ENCODE measurements at places on chromosomes 7 and 10. TPM values are rescaled to one million over a fixed set of nuclear protein-coding genes. Genes with fewer than 3 reads are reported as not detected.

Gene HMX3
- total RNA-seq = not detected

Gene CFAP70
- total RNA-seq = 3.6 TPM

Gene SAMD9L
- total RNA-seq = 2.4 TPM

Gene CFAP43
- total RNA-seq = 9.1 TPM

Gene NEBL
- 38.9 TPM for total RNA-seq

Gene INSIG1
- total RNA-seq = 42.6 TPM

Gene PRLHR
- 0.36 TPM for total RNA-seq

Gene CALML3
- total RNA-seq = 0.09 TPM

Gene DDX21
- 26.9 TPM for total RNA-seq

Gene DUS4L
- total RNA-seq = 15.7 TPM

Gene CD36
- total RNA-seq = 32.1 TPM

Gene SLC39A12
- 0.54 TPM for total RNA-seq

Gene KIAA1549
- total RNA-seq = 29.0 TPM

Gene OPALIN
- not detected for total RNA-seq

Gene RBM17
- total RNA-seq = 48.1 TPM

Gene REPIN1
- 41.2 TPM for total RNA-seq

Gene ALOX5
- 2.0 TPM for total RNA-seq

Gene OR2A42
- total RNA-seq = 0.45 TPM

Gene NKX6-2
- total RNA-seq = not detected

Gene TMEM270
- not detected for total RNA-seq

Gene ELFN1
- total RNA-seq = 6.5 TPM

Gene PPP1R3A
- 0.09 TPM for total RNA-seq

Gene SCART1
- 2.5 TPM for total RNA-seq

Gene MAT1A
- not detected for total RNA-seq

Gene GNGT1
- total RNA-seq = not detected

Gene RNF133
- total RNA-seq = 7.3 TPM

Gene NPSR1
- total RNA-seq = 4.4 TPM

Gene CRTAC1
- 15.5 TPM for total RNA-seq

Gene AKR1D1
- total RNA-seq = not detected

Gene SPDYE2
- not detected for total RNA-seq

Gene TBX20
- not detected for total RNA-seq

Gene SCIN
- 2.5 TPM for total RNA-seq

Gene C1GALT1
- total RNA-seq = 34.8 TPM

Gene SERPINE1
- 0.27 TPM for total RNA-seq

Gene HPSE2
- not detected for total RNA-seq

Gene SLC26A5
- total RNA-seq = 0.18 TPM

Gene CCL24
- total RNA-seq = not detected

Gene DDX50
- 32.3 TPM for total RNA-seq

Gene CYP2C19
- 0.36 TPM for total RNA-seq

Gene RBM20
- 0.91 TPM for total RNA-seq

Gene HNRNPF
- total RNA-seq = 68.7 TPM

Gene TMEM26
- total RNA-seq = 2.4 TPM

Gene SUFU
- 6.0 TPM for total RNA-seq
